ENCODE measurements at places on chromosomes 4 and X.

DNA sequence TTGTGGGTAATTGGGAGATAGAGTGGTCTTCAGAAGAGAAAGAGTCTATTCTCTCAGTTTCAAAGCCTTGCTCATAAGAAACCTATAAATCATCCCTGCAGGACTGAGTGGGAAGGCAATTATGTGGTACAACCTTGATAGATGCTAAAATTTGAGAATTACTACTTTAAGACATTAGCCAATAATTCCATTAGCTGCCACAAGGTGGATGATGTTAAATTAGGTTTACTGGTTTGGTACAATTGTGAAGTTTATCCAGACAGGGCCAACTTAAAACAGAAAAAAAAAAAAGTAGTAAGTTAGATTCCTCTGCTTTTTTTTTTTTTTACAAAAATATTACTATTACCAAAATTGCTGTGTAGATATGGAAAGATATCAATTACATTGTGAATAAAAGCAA is 73.2 kb upstream of the AMOT start:
- no peak for DNase-seq

GRCh38 chr4:40403081-40403480 is 67.9 kb downstream of the CHRNA9 start:
- DNase-seq = no peak

DNA sequence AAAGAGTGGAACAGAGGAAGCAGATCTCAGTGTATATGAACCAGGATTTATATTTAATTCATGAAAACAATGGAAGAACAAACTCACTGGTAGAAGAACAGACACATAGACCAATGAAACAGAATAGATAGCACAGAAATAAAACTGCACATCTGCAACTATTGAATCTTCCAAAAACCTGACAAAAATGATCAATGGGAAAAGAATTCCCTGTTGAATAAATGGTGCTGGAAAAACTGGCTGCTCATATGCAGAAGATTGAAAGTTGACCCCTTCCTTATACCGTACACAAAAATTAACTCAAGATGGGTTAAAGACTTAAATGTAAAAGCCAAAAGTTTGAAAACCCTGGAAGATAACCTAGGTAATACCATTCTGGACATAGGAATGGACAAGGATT is 391.0 kb downstream of the MAGEB5 start:
- DNase-seq = no peak

- DNase-seq = no peak
Measured at GRCh38 chr4:38109370-38109769, 149.2 kb downstream of the PTTG2 start.

GRCh38 chrX:39972340-39972739 is 125.4 kb downstream of the BCOR start:
- DNase-seq = no peak

DNA sequence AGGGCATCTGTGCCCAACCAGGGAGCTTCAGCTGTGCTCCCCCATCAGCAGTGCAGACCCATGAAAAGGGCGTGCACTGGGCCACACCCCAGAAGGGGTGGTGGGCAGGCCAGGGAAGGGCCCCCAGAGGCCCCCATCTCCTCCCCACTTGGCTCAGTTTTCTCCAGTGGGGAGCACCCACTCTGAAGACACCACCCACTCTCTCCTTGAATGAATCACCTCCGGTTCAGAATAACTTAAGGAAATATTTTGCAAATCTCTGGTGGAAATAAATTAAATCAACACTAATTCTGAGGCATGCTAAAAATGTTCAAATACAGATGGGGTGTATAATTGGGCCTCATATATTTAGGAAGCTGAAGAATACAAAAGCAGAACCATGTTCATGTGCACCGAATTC is 41.3 kb upstream of the PPP2R2C start:
- DNase-seq = no peak

- no peak for DNase-seq
Measured at GRCh38 chrX:120824021-120824420, 51.6 kb downstream of the CT47B1 start.

GRCh38 chr4:170591076-170591475 is 501.3 kb upstream of the AADAT start:
- no peak for DNase-seq

- DNase-seq = no peak
Measured at GRCh38 chr4:37653601-37654000, 32.6 kb downstream of the RELL1 start.

DNA sequence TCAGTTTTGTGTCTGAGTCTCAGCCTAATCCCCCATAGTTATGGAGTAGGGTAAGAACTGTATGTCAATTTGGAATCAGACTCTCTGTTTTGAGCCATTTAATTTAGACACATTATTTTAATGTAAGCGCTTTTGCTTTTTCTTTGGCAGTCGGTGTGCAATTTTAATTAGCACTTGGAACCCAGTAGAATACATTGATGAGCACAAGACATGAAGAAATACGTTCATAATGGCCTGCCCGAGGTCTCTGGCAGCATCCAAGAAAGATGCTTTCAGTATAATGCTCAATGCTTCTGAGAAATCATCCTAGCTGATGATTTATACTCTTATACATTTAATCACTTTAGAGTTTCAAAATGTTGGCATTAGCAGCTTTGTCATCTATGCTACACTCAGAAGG is 8.9 kb upstream of the TAPT1 start:
- DNase-seq = no peak

DNA sequence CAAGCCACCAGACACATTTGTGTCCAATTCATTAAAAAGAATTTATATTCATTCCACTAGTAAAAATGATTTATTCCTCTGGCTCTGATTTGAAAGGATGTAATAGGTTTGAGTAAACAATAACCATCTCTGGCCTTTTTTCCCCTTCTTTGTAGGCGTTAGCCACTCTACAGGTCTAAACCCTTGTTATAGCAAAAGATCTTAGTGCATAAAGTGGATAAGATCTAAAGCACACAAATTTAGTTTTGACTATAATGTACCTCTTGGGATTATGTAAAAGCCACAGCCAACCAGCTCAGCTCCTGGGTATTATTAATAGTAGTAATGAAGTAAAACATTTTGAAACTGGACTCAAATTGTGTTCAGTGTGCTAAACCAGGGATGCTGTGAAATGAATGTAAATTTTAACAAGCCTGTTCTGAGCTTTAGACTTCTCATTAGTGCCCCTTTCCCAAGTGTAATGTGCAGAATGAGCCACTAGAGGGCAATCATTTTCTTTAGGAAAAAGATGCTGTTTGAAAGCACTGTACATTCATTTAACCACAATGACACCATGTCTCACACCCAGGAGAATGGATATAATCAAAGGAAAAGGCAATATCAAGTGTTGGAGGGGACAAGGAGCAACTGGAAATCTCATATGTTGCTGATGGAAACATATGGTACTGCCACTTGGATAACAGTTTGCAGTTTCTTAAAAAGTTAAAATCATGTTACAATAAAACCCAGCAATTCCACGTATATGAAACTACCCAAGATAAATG is 69.7 kb downstream of the KLHL8 start:
- peak; percentile 14 for DNase-seq

DNA sequence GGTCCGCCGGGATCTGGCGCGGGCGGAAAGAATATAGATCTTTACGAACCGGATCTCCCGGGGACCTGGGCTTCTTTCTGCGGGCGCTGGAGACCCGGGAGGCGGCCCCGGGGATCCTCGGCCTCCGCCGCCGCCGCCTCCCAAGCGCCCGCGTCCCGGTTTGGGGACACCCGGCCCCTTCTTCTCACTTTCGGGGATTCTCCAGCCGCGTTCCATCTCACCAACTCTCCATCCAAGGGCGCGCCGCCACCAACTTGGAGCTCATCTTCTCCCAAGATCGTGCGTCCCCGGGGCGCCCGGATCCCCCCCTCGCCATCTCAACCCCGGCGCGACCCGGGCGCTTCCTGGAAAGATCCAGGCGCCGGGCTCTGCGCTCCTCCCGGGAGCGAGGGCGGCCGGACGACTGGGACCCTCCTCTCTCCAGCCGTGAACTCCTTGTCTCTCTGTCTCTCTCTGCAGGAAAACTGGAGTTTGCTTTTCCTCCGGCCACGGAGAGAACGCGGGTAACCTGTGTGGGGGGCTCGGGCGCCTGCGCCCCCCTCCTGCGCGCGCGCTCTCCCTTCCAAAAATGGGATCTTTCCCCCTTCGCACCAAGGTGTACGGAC is 482 bp upstream of the SHOX start:
- no peak for DNase-seq

GRCh38 chrX:115581759-115582615 is 21.0 kb downstream of the PLS3 start:
- DNase-seq = no peak

DNA sequence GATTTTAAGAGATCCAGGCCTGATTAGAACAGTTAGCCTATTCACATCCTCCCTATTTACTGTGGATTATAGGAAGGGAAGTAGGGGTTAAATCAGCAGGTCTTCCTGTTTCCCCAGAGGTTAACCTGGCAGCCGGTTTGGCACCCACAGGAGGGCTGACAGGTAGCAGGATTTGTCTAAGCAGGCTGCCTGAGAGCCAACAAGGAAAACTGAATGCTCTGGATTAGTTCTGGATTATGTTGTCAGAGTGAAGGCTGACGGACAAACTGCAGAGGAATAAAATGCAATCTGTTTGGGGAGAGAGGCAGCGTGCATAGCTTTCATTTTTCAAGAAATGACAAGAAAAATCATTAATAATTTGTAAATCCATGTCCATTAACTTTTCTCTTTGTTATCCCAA is 397.1 kb upstream of the FAM241A start:
- no peak for DNase-seq

- DNase-seq = no peak
Measured at GRCh38 chr4:6362243-6362885, 92.7 kb downstream of the WFS1 start.

GRCh38 chr4:119046263-119046662 is 89.4 kb upstream of the MYOZ2 start:
- DNase-seq = no peak

- DNase-seq = no peak
Measured at GRCh38 chr4:120874792-120875774, 47.4 kb downstream of the PRDM5 start.
